NK-92 treated with Interleukin-12 subunit alpha and Interleukin-12 subunit beta, amount 100 ng/mL, for 24 hours (cell line): ENCODE measurements at places on chromosomes 5 and 9.

DNA sequence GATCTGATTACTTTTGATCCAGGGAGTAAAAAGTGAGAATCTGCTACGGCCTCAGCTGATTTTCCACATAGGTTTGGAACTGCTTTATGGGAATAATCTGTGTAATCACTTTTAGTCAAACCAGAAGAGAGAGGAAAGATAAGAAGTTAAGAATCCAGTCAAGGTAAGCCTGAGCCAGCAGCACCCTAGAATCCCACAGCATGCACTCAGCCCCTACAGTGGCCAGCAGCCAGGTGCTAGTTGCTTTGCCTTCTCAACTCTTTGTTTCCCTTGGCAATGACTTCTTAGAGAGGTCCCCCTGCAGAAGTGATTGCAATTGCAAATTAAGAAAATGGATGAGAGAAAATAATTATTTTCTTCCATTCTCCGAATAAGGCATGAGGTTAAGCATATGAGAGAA lies 59.7 kb upstream of the TMED7 start:
- no peak for DNase-seq

DNA sequence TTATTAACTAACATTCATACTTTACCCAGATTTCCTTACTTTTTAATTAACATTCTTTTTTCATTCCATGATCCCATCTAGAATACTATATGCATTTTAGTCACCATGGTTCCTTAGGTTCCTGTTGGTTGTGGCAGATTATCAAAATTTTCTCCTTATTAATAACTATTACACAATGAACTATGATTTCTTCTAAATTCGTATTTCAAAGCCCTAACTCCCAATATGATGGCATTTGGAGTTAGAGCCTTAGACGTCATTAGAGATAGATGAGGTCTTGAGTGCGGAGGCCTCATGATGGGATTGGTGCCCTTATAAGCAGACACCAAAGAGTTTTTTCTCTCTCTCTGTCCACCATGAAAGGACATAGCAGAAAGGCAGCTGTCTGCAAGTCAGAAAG lies 485.4 kb downstream of the TLR4 start:
- DNase-seq, result no peak

- DNase-seq, result no peak
Measured at GRCh38 chr9:130172858-130173665, 858 bp downstream of the NCS1 start.

- no peak for DNase-seq
Measured at GRCh38 chr5:87899721-87900131, 368.9 kb downstream of the TMEM161B start.

DNA sequence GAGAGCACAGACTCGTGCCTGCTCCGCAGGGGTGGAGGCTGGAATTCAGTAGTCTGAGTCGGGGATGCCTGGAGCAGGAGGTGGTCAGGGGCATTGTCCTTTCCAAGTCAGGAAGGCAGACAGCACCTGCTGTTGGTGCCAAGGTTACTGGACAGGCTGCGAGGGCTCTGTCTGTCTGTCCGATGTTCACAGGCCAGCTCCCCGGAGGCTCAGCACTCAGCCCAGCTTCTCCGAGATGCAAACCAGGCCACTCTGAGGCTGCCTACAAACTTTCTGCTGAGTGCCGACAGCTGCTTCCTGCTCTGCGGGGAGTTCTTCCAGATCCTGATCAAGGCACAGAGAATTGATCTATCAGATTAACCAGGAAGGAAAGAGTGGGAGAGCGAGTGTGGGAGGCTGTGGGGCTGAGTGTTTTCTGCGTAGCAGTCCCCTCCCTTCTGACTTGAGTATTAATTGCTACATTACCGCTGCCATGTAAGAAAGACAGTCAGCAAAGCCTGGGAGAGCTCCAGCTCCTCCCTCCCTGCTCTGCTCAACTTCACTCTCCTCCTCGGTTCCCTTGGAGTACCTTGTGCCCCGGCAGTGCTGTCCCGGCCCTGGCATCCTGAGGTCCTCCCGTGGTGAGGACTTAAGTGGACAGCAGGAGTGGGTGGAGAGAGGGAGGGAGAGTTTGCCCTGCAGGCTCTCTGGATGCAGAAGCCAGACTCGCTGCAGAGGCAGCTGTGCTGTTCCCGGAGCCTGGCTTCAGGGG lies 36.0 kb downstream of the KCNMB1 start:
- DNase-seq, result no peak

- DNase-seq, result no peak
Measured at GRCh38 chr9:86434039-86434726, 80.0 kb upstream of the TUT7 start.

DNA sequence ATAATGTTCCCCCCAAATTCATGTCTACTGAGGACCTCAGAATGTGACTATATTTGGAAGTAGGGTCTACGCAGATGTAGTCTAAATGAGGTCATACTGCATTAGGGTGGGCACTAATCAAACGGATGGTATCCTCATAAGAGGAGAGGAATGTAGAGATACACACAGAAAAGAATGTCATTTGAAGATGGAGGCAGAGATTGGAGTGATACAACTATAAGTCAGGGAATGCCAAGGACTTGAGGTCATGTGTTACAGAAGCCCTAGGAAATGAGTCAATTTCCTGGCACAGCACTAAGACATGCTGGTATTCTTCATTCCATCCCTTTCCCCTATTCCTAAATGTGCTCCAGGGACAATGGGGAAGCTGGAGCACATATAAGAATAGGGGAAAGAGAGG lies 758 bp upstream of the PDCD1LG2 start:
- DNase-seq, result no peak

GRCh38 chr9:119861842-119862241 lies 492.6 kb upstream of the BRINP1 start:
- no peak for DNase-seq

DNA sequence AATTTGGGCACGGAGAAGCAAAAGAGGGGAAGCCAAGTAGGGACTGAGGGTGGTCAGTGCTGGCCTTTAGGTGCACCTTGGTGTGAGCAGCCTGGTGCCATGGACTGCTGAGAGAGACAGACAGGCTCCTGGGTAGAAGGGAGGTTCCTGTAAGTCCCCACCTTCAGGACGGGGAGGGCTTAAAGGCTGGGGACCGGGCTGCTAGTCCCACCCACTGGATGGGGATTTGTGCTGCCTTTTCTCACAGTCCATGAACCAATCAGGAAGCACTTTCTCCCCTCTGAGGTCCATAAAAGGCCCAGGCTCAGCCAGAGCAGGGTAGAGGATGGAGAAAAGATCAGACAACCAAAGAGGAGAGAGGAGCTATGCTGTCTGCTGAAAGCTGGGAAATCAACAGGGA lies 15.2 kb downstream of the CDC25C start:
- no peak for DNase-seq

GRCh38 chr9:122113574-122113973 lies 20.5 kb upstream of the TTLL11 start:
- no peak for DNase-seq

- no peak for DNase-seq
Measured at GRCh38 chr5:10515492-10515891, 48.4 kb upstream of the ANKRD33B start.

GRCh38 chr9:120886490-120886967 lies 9.5 kb upstream of the PHF19 start:
- DNase-seq, result no peak

GRCh38 chr9:129989740-129990139 lies 53.2 kb downstream of the FNBP1 start:
- DNase-seq, result no peak

DNA sequence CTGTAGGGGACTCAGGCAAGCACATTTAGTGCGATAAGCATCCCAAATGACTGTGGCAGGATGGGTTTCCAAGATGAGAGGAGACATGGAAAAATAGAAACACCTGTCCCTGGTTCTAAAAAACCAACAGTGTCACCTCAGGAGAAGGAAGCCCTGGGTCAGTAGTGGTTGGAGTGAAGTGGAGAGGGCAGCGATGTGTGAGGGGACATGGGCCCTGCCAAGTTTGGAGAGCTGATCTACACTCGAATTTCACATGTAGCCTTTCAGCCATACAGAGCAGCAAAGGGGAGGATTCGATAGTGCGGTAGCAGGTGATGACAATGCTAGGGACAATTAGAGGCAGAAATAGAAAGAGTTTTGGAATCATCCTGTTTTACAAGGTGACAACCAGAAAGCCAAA lies 32.6 kb upstream of the LHX2 start:
- no peak for DNase-seq

- DNase-seq, result no peak
Measured at GRCh38 chr9:80885894-80886293, 803.5 kb downstream of the TLE1 start.

DNA sequence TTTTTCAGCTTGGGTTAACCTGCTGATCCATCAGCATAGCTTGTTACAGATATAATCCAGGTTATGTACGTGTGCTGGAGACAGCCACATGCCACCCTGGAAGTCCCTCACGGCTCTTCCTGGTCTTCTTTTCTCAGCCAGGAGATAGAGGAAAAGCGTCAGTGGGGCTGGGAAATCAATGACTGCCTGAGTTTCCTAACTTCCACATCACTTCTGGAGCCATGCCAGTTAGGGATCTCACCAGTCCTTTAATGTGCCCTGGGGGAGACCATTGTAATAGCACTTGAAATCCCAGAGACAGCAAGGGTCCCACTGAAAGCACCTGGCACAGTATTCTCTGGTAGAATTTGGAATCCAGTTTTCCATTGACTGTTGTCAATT lies 29.2 kb downstream of the ANXA2R start:
- DNase-seq, result no peak
